AG08395 (cell line): ENCODE measurements at places on chromosomes 6 and 20.

DNA sequence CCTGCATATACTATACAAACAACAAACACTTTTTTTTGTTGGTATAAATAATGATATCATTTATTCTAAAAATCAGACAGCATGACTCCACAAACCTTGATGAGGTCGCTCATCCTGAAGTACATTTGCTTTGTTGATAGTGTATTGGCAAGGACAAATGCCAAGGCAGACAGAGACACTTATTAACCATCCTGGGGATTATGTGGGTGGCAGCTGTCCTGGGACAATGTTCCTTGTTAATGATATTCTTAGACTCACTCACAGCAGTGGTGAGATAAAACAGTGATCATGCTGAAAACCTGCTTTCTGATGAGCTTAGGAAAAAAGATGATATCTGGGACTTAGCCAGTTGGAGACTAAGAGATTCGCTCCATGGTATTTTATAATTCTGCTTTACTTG is 85.4 kb upstream of the OGFRL1 start:
- DNase-seq, result no peak

- no peak for DNase-seq
Measured at GRCh38 chr6:167409079-167409478, 84.2 kb downstream of the TTLL2 start.

DNA sequence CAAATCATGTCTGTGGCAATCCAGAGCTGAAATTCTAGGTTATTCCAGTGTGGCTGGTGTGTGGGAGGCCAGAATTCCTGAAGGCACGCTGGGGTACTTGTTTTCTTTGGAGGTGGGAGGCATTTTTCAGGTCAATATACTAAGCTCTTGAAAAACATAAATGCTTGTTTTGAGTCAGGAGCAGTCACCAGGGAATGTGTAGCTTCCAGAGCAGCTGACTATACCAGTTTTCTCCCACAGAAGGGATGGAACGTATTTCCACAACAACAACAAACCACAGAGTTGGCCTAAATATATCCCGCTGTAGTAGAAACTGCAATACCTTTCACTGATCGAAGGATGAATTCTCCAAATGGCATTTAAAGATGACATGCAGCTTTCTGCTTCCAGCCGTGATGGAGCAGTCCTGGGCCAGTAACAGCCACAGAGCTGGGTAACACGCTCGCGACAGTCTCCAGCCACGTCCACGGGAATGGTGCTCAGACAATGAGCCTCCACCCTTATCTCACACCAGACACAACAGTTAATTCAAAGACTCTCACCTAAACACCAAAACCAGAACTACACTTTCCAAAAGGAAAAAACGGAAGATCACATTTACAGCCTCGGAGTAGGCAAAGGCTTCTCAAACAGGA is 23.2 kb downstream of the CHRNA4 start:
- DNase-seq, result peak; percentile 26

DNA sequence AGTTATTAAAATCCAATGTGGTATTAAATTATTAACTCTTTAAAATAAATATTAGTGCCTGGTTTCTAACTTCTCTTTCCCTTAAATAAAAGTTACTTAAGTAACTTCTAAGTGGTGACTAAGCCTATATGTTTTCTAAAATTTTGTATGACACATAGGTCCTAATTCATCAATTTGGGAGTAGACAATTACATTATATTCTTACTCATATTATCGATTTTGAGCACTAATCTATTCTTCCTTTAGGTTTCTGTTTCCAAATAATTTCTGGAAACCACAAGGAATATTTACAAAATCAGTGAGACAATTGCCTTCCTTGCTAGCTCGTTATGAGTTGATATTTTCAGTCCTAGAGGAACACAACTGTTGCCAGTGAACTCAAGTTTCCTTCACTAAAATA is 28.3 kb upstream of the TXLNB start:
- no peak for DNase-seq

DNA sequence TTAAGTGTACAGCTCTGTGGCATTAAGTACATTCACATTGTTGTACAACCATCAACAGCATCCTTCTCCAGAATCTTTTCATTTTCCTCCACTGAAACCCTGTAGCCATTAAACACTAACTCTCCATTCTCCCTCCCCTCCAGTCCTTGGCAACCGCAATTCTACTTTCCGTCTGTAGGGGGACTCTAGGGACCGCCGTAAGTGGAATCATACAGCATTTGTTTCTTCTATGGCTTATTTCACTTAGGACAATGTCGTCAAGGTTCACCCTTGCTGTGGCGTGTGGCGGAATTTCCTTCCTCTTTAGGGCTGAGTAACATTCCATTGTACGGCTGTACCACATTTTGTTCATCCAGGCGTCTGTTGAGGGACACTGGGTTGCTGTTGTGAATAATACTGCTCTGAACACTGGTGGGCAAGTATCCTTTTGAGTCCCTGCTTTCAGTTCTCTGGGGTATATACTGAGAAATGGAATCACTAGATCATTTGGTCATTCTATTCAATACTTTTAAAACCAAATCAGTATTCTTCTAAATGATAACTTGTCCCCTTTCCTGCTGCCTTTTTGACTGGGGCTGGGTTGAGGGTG is 50.7 kb downstream of the PPP1R3G start:
- DNase-seq, result no peak

DNA sequence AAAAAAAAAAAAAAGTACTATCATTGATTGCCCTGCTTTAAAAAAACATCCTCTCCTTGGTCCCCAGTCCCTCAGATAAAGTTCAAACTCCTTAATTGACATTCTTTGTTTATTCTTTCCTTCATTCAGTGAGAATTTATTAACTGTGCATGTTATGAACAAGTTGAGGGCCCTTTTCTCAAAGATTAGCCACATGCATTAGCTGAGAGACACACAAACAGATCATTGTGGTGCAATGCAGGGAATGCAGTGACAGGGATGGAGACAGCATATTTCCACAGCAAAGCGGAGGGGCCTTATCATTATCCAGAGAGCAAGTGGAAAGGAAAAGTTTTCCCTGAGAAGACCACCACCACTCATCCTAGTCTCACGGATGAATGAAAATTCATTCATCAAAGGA is 21.9 kb upstream of the IPCEF1 start:
- no peak for DNase-seq

GRCh38 chr6:163375361-163375760 is 39.2 kb upstream of the QKI start:
- DNase-seq, result no peak

- no peak for DNase-seq
Measured at GRCh38 chr20:18360635-18361034, 72.3 kb downstream of the ZNF133 start.

DNA sequence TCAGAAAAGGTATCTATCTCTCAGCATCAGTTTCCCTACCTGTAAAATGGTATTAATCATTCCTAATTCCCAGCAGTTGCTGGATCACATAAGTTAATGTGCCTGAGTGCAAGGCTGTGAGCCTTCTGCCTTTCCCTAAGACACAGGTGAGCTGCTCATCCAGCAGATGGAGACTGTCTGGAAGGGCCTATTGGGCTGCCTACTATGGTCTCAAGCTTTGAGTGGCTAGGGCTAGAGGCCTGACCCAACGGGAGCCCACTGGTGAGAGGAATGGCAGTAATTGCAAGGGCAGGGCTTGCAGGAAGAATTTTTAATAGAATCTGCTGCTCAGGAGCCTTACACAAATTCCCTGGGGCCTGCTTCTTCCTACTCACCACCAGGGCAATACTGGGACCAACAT is 4.3 kb downstream of the KHDC1 start:
- DNase-seq, result no peak

GRCh38 chr6:89145956-89146717 is at the start of gene PM20D2:
TSS of gene PM20D2 (plus strand) at chr6:89146055. CDS start at chr6:89146145, 90 bp downstream.
- DNase-seq, result peak; percentile 49

- no peak for DNase-seq
Measured at GRCh38 chr20:21129861-21130260, 4.0 kb downstream of the KIZ start.

- no peak for DNase-seq
Measured at GRCh38 chr20:9590189-9590588, 75.8 kb downstream of the LAMP5 start.

DNA sequence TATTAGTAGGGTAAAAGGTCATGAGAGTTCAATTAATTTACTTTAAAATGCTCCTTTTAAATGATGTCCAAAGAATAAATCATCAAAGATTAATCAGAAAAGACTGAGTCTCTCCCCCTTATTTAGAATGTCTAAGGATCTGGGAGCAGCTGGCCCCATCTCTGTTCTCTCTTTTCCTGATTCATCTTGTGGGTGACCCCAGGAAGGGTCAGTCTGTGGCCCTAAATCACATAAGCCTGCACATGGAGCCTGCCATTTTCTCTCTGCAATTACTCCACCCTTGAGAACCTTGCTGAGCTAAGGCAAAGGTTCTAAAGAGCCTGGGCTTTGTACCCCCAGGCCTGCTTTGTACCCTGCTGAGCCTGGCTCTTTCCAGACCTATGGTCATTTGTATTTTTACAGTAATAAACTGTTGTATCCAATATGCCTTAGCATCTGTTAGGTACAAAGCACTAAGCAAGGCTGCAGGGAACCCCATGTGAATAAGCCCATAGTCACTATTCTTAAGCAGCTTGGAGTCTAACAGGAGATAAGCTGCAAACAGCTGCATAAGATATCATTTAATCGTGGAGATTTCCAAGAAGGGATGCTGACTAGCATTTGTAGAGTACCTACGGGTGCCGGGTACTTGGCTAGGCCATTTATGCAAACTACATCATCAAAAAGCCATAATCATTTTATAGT is 431.0 kb upstream of the MARCKS start:
- no peak for DNase-seq

DNA sequence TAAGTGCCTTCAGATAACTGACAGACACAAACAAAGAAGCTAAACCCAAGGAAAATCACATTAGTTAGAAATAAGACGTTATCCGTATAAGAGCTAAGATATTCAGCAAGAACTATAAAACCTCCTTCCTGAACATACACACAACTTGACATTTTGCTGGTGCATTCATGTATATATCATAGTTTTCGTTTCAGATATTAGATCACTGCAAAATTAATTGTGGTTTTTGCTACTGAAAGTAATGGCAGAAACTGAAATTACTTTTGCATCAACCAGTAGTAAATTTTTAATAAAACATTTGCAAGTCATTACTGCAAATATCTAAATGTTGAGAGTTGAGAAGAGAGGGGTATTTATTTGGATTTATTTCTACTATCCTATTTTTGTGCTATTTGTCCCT is 26.1 kb upstream of the KCNQ5 start:
- no peak for DNase-seq

DNA sequence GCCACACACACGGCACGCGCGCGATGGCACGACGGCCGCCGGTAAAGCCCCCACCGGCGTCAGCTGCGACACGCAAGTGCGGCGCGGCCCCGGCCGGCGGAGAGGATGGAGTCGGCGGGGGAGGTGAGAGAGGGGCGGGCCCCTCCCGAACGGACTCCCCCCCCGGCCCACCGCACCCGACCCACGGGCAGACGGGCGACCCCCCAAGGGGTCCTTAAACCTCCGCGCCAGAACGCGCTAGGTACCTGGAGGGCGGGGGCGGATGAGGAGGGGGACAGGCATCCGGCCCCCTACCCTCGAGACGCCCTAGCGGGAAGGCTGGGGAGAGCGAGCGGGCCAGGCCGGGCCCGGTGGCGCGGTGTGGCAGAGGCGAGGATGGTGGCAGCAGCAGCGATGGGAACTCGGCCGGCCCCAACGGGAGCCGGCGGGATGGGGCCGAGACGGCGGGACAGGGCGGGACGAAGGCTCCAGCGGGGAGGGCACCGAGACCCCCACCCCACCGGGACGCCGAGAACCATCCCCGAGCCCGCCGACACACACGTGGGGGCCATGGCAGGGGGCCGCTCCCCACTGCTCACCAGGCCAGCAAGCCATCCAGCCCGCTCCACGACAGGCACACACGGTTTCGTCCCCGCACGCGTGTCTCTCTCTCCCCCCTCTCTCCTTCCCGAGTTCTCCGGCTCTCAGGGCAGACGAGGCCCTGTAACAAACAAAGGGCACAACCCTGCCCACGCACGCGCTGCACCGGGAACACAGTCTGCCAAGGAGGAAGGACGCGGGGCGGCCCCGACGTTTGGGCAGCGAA is 1515.4 kb upstream of the DEFB115 start:
- DNase-seq, result no peak
